ENCODE measurements at places on chromosomes 13 and 19.

DNA sequence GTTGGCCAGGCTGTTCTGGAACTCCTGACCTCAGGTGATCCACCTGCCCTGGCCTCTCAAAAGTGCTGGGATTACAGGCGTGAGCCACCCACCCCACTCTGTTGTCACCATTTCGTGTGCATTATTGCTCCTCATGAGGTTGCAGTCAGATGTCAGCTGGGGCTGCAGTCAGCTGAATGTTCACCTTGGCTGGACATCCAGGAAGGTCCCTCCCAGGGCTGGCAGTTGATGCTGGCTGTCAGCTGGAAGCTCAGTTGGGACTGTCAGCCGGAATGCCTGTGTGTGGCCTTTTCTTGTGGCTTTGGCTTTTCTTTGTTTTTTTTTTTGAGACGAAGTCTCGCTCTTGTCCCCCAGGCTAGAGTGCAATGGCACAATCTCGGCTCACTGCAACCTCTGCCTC is 6.6 kb downstream of the MEGF8 start:
- no peak for DNase-seq

- DNase-seq = no peak
Measured at GRCh38 chr19:54572696-54573311, 786 bp upstream of the LILRA2 start.

GRCh38 chr19:42658076-42658475 is 63.4 kb upstream of the CEACAM8 start:
- no peak for DNase-seq

DNA sequence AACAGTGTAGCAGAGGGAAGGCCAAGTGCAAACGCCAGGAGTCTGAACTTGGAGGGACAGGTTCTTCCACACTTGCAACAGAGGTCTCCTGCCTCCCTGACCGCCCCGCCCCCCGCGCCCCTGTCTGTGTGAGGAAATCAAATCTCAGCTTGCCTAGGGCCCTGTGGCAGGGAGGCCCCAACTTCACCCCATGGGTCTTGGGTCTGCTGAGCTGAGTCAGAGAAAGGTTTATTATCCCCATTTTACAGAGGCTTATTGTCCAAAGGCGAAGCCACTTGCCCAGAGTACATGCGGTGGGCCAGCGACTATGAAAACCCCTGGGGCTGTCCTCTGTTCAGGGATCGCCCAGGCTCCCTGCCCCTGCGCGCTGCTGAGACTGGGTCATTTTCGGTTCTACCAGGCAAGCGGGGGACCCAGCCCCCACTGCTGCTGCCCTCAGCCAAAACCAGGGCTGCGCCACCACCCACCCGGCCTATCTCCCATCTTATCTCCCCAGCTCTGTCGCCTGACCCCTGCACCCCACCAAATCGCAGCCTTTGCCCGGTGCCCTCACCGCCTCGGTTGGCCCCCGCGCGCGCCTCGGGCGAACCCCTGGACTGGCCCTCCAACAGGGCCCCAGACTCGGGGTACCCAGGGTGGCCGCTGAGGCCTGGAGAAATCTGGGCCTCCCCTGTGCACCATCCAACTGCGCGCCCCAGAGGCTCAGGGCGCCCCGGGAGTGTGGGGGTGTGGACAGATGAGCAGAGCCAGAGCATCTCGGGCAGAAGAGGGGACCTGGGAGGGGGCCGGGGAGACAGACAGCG is 850 bp upstream of the CERS4 start:
- no peak for DNase-seq

DNA sequence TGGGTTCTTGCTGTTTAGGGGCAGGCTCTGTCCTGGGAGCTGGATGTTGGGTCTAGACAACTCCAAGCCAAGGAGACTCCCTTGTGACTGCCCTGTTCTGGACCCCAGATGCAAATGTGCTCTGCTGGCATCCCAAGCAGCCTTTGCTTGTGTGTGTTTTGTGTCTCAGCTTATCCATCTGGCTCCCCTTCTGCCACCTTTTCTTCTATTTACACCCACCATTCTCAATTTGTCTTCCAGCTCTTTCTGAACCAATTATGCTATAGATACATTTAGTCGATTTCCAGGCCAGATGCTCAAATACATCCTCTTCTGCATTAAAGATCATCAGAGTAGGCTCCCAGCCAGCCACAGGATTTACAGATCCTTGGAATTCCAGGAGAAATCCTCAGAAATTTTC is 115.0 kb upstream of the SLC7A1 start:
- DNase-seq = no peak

DNA sequence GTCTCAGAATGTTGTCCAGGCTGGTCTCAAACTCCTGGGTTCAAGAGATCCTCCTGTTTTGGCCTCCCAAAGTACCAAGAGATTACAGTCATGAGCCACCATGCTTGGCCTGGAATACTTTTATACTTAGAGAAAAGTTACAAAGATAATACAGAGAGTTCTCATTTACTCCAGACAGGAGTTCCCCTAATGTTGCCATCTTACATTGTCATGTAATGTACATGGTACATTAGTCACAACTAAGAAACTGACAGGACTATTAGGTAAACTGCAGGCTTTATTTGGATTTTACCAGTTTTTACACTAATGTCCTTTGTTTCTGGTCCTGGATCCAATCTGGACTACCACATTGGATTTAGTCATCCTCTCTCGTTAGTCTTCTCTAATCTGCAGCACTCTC is 2.3 kb upstream of the C19orf84 start:
- no peak for DNase-seq

- DNase-seq = no peak
Measured at GRCh38 chr19:21513651-21514050, 8.2 kb downstream of the ZNF429 start.

DNA sequence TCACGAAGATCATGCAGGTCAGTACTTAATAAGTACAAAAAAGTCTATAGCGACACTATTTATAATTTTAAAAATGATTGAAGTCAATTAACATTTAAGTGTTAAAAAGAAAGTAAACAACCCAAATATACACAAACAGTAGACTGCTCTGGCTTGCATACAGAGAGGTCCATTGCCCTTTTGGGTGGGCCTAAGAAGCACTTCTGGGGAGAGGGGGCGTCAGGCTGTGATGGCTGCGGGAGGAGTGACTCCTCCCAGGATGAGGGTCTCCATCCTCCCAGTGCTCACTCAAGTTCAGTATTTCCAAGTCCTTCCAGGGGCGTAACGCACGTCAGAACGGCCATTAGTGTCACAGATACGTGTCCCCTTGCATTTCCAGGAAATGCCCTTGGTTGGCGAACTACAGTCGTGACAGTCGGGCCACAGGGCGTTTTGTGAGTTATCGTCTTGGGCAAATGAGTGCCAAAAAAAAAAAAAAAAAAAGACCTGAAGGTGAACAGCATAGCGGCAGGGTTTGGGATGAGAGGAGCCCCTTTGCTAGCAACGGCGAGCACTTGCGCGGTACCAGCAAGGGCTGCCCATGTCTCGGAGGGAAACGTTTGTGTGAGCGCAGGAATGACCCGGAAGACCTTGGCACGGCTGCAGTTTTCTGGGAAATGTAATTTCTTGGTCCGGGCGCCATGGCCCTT is at the start of gene SCGB2B2:
TSS of gene SCGB2B2 (minus strand) at position 463 of the 689 bp plus-strand sequence. CDS start 82,596 bp downstream, outside the sequence.
- no peak for DNase-seq

- DNase-seq = no peak
Measured at GRCh38 chr13:48502601-48503319, 30.1 kb downstream of the RCBTB2 start.

DNA sequence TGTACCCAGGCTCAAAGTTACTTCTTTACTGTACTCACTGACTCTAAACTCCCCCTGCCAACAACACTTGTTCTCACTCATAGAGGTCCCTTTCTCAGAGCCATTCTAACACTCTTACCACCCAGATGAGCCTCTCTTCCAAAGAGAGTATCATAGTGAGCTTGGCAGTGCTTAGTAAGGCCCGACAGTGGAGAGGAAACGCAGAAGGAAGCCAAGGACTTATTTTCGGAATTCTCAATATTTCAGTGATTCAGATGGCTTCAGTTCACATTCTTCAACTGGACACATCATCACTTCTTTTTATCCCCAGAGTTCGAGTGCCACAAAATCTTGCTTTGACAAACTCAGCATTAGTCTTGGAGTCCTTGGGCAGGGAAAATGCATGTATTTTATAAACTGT is 285.9 kb downstream of the DNAJC15 start:
- no peak for DNase-seq

GRCh38 chr19:15456871-15457700 is 7.3 kb downstream of the RASAL3 start:
- peak; percentile 52 for DNase-seq

- no peak for DNase-seq
Measured at GRCh38 chr19:1047696-1048147, 7.8 kb downstream of the ABCA7 start.

DNA sequence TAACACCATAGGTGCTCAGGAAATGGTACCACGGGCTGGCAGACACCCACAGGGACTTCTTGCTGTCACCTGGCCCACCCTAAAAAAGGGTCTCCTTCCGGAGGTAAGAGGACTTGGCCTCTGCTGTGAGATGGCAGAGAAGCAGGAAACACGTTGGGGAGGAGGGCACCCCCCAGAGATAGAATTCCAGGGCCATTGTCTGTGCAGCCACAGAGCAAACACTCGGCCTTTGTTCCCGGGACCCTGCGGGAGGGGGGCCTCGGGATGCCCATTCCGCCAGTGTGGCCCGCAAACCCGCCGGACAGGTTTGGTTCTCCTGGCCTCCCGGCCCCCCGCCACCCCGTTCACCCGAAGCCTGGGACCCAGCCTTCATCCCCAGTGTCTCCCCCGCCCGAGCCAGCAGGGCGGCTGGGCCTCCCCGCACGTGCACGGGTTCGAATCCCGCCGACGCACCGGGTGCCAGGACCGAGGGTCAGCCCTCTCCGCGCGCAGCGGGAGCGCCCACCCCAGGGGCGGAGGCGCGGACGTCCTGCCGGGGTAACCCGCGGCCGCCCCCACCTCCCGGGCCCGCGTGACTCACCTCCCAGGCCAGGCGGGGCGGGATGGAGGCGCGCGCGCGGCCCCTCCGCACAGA is 714 bp downstream of the PLPP2 start:
- DNase-seq = no peak

GRCh38 chr19:1173159-1173844 is 766 bp downstream of the SBNO2 start:
- DNase-seq = peak; percentile 68

DNA sequence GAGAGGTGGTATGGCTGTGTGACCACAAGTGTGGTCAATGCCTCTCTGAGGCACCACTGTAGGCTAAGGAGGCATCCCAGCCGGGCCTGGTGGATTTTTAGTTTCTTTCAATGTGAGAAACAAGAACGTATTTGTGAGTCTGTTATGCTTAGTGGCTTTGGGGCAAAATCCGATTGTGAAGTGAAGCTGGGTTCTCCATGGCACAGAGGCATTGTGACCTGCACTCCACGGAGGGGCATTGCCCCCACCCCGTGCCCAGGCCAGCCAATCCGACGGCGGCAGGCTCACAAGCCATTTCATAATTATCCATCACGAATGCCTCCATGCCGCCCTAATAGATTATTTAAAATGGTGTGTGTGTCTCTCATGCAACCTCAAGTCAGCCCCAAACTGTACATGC is 151.6 kb downstream of the ZNF536 start:
- DNase-seq = no peak

GRCh38 chr13:112885782-112886268 is 83.2 kb upstream of the MCF2L start:
- DNase-seq = no peak

DNA sequence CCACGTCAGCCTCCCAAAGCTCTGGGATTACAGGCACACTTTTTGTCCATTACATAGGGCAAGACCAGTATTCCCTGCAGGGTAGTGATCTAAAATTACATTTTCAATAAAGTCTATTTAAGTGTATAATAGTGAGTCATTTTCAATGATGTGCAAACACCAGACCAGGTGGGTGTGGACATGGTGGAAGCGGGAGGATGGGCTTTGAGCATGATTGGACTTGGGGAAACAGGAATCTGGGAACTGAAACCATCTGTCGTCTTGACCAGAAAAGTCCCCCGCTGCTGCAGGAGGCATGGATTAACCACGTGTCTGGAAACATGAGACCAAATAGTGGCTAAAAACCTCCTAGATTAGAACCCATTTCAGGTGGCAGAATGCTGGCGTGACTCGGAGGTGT is 4.9 kb downstream of the FXYD3 start:
- DNase-seq = no peak

DNA sequence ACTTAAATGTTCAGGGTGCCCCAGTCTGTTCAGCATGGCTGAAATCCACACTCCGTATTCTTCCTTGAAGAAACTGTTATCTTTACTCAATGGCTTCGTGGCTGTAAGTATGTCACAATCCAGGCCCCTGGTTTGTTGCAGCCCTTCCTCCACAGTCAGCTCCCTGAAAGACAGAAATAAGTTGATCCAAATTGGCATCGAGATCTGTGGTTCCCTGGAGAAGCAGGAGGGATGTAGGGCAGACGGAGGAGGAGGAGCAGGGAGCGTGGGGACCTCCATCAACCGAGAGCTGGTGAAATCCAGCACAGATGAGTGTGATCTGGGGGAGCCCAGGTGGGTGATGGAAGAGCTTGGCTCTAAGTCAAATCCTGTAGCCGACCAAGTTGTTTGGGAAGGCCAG is 304 bp downstream of the TSPAN16 start:
- no peak for DNase-seq

DNA sequence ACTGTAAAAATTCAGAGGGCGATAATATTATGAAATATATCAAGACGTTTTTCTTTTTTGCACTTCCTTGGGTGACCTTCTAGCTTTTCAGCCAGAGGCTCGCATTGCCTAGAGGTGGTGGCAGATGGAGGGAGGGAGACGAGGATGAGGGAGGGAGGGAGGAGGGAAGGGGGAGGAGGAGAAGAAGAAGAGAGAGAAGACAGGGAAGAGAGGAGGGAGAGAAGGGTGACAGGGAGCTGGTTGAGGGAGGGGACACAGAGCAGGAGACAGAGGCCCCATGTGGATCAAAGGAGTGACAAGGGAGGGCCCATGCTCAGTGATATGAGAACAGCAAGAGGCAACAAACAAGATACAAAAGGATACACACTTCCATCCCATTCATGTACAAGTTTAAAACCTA is 8.0 kb upstream of the KCTD15 start:
- DNase-seq = no peak

- no peak for DNase-seq
Measured at GRCh38 chr13:62336507-62336906, 920.9 kb upstream of the PCDH20 start.

- DNase-seq = peak; percentile 66
Measured at GRCh38 chr19:41872384-41872774, 4.7 kb upstream of the CD79A start.

DNA sequence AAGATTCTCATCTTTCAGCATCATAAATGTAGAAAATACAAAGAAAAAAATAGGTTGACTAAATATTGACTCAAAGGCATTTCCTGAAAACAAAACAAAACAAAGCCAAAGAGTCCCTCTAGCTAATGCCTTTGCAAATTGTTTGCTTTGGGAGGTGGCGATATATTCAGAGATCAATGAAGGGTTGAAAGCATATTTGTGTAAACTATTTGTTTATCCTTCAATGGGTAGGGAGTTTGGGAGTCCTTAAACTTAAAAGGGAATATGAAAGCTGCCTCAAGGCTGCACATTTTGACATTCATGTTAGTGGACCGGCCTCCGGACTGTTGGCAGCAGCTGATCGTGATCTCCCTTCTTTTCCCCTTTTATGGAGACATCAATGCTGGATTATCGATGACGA is 257.5 kb downstream of the ITGBL1 start:
- no peak for DNase-seq

Data from Karpas-422 (cell line).